Activated naive CD8-positive, alpha-beta T cell treated with anti-CD3 and anti-CD28 coated beads for 36 hours (primary cell): ENCODE measurements at places on chromosomes 11 and 22.
A peak's percentile ranks its signal among the peaks of the same experiment; 100 is the strongest.

GRCh38 chr11:6613496-6613895 is 1.5 kb upstream of the TAF10 start:
- DNase-seq, result no peak

- no peak for DNase-seq
Observed at GRCh38 chr11:117641008-117641915, 155.8 kb downstream of the DSCAML1 start.

DNA sequence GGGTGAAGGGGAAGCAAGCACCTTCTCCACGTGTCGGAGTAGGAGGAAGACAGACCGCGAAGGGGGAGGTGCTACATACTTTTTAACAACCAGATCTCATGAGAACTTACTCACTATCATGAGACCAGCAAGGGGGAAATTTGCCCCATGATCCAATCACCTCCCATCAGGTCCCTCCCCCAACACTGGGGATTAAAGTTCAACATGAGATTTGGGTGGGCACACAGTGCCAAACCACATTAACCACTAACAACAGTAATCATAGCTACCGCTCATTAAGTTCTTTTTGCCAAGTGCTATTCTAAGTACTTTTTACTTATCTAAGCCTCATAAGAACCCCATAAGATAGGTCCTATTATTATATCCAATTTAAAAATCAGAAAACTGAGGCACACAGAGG is 450.5 kb upstream of the DDI1 start:
- no peak for DNase-seq

DNA sequence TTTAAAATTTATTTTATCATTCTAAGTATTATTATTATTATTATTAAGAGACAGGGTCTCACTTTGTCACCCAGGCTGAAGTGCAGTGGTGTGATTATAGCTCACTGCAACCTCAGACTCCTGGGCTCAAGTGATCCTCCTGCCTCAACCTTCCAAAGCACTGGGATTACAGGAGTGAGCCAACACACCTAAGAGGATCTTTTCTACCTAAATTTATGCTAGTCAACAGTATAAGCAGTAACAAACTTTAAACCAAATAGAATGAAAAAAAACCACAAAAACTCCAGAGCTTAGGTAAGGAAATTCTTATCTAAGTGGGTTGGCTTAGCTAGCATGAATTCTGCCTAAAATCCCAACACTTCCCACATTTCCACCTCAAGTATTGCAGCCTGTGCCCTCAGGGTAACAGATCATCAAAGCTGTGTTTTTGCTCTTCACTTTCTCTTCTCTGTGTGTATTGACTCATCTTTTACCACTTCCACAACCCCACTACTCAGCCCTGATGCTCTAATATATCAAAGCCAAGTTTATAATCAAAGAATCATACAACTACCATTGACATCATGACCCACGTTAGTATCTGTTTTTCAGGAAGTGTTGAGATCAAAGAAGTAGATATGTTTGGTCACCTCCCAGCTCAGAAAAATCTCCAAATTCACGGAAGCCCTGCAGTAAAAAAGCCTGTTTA is 93.7 kb upstream of the SPON1 start:
- no peak for DNase-seq

GRCh38 chr11:132257871-132258270 is 887.5 kb downstream of the NTM start:
- DNase-seq, result no peak

DNA sequence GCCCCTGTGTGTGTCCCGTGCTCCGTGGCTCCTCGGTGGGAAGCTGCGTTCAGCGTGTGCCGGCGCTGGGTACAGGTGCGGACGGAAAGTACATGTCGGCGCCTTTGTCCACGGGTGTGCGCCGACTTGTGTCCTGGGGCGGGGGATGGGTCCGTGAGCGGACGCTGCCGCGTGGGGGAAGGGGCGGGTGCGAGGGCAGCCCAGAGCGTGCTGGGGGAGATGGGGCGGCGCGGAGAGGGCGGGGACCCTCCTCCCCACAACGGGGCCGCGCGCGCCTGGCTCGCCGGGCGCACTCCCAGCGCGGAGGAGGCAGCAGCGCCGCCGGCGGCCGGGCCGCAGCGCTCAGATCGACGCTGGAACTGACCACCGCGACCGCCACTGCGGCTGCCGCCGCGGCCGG is 33.6 kb upstream of the RELT start:
- no peak for DNase-seq

DNA sequence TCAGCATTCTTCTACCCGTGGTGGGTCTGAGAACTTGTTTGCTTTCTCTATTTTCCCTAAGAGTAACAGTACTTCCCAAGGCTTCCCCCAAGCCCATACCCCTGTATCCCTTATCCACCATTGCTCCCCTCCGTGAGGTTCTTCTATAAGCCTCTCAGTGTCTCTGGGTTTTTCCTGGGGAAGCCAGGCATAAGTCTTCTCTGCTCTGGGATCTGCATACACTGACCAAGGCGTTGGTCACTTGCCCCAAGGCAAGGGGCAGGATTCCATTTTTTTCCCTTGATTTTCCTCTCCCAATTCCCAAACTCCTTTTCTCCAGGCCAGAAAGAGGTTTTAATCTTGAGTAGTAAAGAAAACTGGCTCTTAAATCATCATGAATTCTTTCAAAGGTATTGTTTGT is 27.2 kb upstream of the NCAM1 start:
- no peak for DNase-seq

DNA sequence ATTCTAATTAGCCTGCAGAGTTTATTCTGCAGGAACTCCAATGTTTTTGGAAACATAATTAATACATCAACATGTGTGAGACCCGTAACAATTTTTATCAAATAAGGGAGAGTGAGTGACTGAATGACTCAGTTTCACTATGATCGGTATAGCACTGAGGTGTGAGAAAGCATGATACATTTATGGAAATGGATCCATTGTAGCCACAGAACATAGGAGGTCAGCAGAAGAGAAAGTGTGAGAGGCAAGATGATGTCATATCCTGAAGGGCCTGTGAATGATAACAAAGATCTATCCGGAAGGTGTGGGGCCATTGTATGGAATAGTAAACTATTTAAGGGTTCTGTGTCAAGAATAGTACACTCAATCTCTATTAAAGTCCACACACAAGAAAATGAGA is 1406.1 kb upstream of the TENM4 start:
- no peak for DNase-seq

- no peak for DNase-seq
Observed at GRCh38 chr11:121460941-121461514, 8.3 kb upstream of the SORL1-AS1 start.

DNA sequence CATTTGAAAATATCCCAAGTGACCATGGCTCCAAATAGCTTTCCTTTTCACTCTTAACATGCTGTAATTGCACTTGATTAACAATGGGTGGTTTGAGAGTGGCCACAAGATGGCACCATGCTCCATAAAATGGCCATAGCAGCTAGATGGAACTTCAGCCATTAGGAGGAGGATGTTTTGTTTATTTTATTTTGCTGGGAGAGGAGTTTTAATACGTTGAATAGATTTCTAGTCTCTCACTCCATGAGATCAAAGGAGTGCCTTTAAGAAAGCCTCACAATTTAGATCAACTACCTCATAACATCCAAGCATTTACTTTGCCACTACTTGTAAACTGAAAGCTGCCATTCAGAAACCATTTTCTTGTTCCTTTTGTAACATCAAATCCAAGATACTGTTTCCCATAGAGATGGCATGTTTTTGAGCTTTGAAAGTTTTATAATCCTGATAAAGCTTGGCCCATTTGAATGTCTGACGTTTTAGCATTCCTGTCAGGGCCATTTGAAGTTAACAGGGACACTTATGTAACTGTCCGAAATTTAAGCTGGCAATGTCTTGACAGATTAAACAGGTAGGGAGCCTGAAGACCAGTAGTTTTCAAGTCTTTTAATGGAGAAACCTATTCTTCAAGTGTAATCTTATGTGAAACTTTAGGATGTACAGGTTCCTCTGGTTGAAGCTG is 4.7 kb downstream of the FEN1 start:
- DNase-seq, result peak; percentile 47

GRCh38 chr11:7882860-7883259 is 48.2 kb downstream of the OR10A6 start:
- DNase-seq, result no peak

GRCh38 chr11:24949406-24949805 is 452.6 kb downstream of the LUZP2 start:
- no peak for DNase-seq

GRCh38 chr11:114110952-114111947 is 51.7 kb downstream of the ZBTB16 start:
- no peak for DNase-seq

DNA sequence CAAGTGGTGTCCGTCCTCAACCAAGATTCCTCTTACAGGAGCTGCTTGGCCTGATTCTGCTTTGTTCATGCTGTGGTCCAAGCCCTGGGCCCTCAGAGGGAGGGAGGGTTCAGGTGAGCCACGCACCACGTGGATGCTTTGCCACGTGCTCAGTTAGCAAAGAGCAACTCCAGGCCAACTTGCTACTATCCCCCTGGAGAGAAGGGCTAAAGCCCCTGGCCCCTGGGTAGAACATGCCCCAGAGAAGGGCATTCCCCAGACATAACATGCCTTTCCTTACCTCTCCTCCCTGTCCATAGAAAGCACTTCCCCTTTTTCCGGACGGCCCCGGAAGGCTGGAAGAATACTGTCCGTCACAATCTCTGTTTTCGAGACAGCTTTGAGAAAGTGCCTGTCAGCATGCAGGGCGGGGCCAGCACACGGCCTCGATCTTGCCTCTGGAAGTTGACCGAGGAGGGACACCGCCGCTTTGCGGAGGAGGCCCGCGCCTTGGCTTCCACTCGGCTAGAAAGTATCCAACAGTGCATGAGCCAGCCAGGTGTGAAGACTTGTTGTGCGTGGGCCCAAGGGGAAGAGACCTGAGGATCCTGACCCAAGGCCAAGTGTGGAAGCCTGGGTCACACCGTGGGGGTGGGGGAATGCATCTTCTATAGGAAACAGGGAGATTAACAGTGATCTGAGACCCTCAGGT is 8.8 kb downstream of the FOXR1 start:
- DNase-seq, result no peak

GRCh38 chr11:132541794-132542193 is 990.5 kb downstream of the OPCML start:
- no peak for DNase-seq
